Stimulated activated CD4-positive, alpha-beta T cell treated with anti-CD3 and anti-CD28 coated beads, Interleukin-15, amount 100 ng/mL, for 24 hours (primary cell): ENCODE measurements at places on chromosomes 16 and 17.
A peak's percentile ranks its signal among the peaks of the same experiment; 100 is the strongest.

- DNase-seq: peak; percentile 14
Observed at GRCh38 chr16:4142268-4142667, 26.0 kb upstream of the ADCY9 start.

DNA sequence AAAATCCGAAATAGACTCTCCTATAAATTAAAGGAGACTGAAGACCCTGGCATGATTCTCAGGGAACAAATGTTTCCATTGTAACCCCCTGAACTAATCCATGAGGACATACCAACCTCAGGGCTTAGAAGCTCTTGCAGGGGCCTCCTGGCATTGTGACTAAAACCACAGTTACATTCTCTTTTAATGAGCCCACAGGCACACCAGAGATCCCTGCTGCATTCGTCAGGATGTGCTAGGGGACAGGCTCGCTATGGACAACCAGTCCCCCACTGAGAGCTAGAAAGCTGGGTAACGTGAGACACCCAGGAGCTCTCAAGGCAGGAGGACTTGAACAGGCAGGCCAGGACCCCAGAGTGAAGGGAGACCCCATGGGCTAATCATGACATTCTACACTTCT is 140.6 kb upstream of the TNRC6C start:
- no peak for DNase-seq

DNA sequence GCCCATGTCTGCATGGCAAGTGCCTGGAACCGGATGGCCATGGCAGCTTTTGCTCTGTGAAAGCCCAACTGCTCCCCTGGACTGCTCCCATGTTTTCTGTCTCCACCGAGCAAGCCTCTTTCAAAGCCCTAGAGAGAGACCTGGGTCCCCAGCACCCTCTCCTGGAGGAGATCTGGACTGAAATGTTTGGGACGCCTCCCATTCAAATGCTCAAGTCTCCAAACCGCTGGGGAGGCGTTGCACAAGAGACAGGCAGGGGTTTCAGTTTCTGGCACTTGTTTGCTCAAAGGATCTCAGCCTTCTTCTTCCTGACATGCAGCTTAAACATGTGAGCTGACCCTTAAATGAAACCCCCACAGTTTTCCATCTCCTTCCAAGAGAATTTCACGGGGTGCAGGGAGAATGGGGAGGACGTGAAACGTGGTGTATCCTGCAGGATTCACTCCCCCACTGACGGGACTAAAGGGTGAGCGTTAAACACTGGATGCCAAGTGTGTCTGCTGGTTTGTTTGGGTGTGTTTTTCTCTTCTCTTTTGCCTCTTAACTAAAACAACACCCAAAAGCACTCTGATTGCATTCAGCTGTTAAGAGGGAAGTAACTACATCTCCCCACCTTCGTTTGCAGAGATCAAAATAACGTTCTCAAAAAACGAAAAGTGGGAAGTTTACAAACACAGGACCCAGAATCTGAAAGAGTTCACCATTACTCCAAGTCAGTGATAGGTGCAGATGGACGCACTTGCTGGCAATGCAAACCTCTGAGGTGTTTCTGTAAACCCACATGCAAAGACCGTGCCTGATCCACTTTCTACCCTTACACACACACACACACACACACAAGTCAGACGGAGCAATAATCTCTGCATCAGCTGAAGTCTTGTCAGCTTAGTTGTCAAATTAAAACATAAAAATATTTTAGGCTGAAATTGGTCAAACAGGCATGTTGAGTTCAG is 256.9 kb downstream of the C16orf95 start:
- no peak for DNase-seq

DNA sequence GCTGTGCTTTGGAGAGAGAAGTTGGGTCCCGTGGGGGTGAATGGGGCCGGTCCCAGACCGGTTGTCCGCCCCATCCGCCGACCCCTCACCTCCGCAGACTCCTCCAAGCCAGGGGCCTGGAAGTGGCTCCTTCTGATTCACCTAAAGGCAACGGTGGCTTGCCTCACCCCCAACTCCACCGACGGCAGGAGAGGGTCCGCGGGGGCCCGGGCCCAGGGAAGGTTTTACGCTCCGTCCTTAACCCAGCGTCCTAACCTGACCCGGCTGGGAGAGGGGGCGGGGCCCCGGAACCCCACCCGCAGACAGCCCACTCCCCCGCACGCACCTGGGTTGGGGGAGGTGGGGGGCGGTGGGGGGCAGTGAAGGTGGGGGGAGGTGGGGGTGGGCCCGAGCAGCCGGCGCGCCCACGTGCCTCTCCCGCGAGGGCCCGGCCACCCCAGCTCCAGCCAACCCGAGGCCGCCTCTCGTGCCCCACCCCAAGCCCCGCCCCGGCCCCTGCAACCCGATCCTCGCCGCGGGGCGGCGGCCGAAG is 12.7 kb upstream of the CD300A start:
- DNase-seq: no peak

DNA sequence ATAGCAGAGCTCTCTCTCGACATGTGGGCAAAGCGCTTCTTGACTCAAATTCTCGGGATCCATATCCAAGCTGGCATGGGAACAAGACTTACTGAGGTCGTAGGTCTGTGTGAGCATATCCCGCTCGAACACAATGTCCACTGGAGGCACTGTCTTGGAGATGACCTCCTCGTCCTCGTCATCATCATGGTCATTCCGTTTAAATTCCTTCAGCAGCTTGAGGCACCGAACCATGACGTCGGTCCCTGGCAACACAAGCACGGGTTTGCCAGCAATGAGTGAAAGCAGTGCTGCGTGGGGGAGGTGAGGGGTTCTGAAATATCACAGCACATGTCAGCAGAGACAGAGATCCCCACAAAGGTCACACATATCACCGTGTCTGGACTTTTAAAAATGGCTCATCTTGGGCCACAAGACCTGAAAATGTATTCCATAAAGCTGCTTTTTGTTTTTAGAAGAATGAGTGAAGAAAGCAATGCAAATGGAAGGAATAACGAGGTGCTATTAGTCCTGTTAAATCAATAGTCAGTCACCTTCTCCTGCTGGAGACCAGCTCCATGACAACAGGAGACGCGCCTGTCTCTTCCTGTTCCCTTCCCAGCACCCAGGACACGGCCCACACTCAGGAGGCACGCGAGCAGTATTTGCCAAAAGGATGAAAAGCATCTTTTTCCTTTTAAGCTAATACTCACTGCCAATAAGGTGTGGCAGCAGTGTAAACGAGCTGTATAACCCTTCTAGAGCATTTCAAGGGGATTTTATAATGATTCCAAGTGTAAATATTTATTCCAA is 37.9 kb downstream of the GTF3C1 start:
- DNase-seq: no peak

DNA sequence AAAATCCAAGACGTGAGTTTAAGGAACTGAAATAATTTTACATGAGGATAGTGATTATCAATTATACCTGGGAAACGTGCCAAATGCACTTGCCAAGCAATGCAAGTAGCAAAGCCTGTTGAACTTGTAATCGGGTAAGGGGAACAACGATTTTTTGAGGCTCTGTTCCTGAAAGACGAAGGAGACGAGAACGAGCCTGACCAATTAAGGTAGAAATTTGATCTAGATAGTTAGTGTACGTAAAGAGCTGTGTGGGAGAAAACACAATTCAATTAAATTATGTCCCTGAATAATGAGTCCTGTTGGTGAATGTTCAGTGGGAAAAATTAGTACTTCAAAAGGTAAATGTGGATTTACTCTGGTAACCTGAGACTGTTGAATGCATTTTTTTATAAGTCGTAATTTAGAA is 17.7 kb upstream of the KCTD5 start:
- DNase-seq: no peak

GRCh38 chr17:21297597-21297996 is 13.1 kb downstream of the MAP2K3 start:
- DNase-seq: no peak

GRCh38 chr17:50681263-50682200 is 26.2 kb downstream of the ANKRD40 start:
- DNase-seq: peak; percentile 25

- no peak for DNase-seq
Observed at GRCh38 chr17:43384476-43384862, 14.3 kb upstream of the ARL4D start.

- no peak for DNase-seq
Observed at GRCh38 chr17:29874931-29875596, 55.0 kb downstream of the SSH2 start.

DNA sequence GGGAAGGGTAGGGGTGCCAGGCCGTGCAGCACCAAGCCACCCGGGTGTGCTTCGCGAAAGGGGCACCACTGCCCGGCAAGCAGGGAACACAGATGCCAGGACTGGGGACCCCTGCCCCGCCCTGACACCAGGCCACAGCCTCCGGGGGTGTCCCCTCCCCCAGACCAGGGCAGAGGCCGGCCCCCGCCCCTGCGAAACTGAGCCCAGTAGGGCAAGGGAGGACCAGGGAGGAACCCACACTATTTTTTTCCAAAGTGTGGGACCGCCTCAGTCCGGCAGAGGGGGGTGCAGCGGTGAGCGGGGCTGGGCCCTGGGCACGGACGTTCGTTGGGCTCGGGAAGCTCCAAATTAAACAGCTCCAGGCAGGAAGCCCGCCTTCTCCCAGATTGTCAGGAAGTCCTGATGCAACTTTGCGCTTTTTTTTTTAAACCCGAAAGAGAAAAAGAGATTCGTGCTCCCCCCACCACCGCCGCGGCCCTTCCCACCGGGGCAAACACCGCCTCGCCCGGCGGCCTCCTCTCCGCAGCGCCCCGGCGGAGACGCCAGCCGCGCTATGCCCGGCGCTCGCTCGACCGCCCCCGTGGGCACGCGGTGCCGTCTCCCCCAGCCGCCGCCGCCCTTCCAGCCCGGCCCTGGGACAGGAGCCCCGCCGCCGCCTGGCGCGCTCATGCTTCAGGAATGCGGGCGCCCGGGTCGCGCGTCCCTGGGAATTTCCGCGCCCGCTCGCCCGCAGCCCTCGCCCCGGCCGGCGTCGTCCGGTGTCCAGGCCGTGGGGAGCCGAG is 755 bp downstream of the PIEZO1 start:
- DNase-seq: peak; percentile 65

DNA sequence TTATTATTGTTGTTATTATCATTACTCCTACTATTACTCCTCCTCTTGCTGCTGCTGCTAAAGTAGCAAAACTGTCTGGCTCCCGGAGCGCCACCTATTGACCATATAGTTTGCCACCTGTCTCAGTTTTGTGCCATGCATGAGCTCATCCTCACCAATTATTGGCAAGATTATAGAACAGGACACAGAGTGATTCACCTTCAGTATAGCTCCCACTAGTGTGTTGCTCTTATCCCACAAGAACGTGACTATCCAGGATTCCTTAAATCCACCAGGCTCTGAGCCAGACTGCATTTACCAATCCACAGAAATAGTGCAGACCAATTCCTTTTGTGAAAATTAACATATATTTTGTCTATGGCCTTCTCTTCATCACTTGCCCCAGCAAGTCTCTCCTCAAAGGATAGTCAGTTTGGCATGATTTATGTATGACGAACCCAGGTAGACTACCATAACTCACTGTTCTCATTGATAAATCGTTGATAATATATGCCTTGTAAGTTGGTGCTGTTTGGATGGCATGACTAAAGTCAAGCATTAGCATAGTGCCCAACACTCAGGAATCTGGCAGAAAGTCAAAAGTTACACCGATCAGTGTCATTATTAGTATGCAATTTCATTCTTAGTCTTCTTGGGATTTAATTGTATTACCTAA is 405.5 kb upstream of the HSBP1 start:
- DNase-seq: no peak

- DNase-seq: no peak
Observed at GRCh38 chr17:30586818-30587595, 109.8 kb downstream of the GOSR1 start.

DNA sequence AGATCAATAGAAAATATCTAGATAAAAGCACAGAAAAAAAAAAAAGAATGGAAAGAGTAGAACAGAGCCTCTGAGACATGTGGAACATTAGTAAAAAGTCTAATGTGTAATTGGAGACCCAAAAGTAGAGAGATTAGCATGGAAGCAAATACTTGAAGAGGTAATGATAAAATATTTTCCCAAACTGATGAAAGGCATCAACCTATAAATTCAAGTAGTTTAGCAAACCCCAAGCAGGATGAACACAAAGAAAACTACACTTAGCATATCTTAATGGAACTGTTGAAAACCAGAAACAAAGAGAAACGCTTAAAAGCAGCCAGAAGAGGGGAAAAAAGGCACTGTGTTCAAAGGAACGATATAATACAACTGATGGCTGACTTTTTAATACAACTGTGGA is 16.4 kb downstream of the NF1 start:
- DNase-seq: no peak

- DNase-seq: no peak
Observed at GRCh38 chr17:67111808-67112207, 67.5 kb downstream of the CACNG1 start.

GRCh38 chr17:876272-876671 is 94.1 kb downstream of the MRM3 start:
- DNase-seq: peak; percentile 8

DNA sequence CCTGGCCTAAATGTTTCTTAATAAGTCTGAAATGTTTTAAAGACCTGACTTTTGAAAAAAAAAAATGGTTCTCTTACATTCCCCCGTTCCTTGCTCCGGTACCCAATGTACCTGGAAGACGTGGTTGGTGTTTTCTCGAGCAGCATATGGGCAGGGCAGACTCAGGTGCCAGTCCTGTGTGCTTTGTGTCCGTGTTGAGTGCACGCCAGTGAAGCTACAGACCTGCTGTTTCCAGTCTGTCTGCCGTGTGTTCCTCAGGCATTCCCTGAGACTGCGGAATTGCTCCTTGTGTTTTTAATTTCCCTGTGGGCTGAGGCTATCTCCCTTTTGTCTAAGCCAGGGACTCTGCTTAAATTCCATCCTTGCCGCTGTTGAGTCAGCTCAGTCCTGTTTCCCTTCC is 11.7 kb upstream of the IL17C start:
- no peak for DNase-seq

GRCh38 chr16:65845466-65846209 is 520.9 kb upstream of the CDH5 start:
- no peak for DNase-seq

- DNase-seq: no peak
Observed at GRCh38 chr17:10224582-10225195, 26.3 kb upstream of the GAS7 start.
